Kidney (tissue), 22 donors: ENCODE measurements at places on chromosomes 1 and 21. TPM values are rescaled to one million over a fixed set of nuclear protein-coding genes. Genes with fewer than 3 reads are reported as not detected.
A peak's percentile ranks its signal among the peaks of the same experiment; 100 is the strongest.

- H3K4me3 ChIP-seq, result no peak overlapping the region
- no peaks in the 10 kb centered on the region for H3K36me3 ChIP-seq
- H3K4me1 ChIP-seq, result peaks cover 3% of the 10 kb centered on the region
- no peak for DNase-seq
- no peaks in the 10 kb centered on the region for H3K27me3 ChIP-seq
- H3K27ac ChIP-seq, result peak overlapping the region; percentile 95
These were observed 550 bp downstream of the RXFP4 start for GRCh38 chr1:155941845-155942531.

The CAMSAP2 gene
- 30.3 TPM for total RNA-seq

DNA sequence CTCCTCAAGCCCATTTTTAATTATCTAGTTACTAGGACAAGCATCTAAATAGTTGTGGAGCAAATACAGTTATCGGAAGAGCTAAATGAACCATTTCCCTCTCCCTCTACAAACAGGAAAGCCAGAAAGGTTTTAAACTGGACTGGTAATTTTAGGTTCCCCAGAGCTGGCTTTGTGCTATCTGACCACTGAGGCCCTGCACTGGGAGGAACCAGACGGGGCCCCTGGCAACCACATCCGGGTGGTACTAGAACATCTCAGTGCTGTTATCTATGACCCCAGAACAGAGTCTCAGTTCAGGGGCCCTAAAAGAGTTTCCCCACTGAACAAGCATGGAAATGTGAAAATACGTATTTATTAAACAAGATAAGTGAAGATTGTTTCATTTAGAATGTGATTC lies 7.7 kb upstream of the RSPH1 start:
- H3K36me3 ChIP-seq, result no peaks in the 10 kb centered on the region
- H3K27me3 ChIP-seq, result no peaks in the 10 kb centered on the region
- H3K4me3 ChIP-seq, result no peak overlapping the region

DNA sequence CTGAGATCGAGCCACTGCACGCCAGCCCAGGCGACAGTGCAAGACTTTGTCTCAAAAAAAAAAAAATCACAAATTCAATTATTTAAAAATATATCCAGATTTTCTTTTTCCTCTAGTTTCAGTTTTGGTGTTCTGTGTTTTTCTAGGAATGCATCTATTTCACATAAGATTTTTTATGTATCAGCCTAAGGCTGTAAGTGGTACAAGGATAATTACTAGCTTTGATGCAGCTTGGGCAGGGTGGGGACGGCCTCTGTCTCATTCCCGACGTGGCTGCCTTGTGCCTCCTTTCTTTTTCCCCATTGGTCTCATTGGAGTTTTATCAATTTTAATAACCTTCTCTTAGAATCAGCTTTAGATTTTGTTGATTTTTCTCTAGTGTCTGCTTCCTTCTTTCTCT lies 6.9 kb downstream of the CCDC27 start:
- H3K27me3 ChIP-seq, result no peaks in the 10 kb centered on the region
- no peaks in the 10 kb centered on the region for H3K36me3 ChIP-seq
- DNase-seq, result no peak
- no peak overlapping the region for H3K4me3 ChIP-seq
- no peaks in the 10 kb centered on the region for H3K4me1 ChIP-seq

DNA sequence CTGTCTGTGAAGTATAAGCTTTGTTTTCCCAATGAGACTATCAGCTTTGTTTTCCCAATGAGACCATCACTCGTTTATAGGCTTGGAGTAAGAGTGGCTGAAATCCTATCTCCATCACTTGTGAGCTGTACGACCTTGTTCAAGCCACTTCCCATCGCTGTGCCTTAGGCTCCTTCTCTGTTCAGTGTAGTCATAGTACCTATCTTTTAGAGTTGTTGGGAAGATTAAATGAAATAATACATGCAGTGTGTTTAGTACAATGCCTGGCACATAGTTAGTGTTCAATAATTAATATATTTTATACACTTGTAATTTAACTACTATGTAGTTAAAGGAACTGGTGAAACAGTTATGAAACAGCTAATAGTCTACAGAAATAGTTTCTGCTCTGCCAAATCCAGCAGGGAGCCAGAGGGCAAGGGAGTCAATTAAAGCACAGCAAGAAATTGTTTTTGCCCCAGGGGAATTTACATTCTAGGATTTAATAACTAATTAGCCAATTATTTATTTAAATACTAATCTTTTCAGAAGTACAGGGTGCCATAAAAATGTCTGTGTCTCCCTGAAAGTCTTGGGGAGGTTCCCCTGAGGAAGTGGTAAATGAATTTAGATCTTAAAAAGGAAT lies 139.3 kb upstream of the HMCN1 start:
- peak overlapping the region; percentile 76 for H3K27ac ChIP-seq
- no peaks in the 10 kb centered on the region for H3K36me3 ChIP-seq
- H3K4me1 ChIP-seq, result peaks cover 9% of the 10 kb centered on the region

- H3K27me3 ChIP-seq, result no peaks in the 10 kb centered on the region
- peaks cover 2% of the 10 kb centered on the region for H3K4me1 ChIP-seq
- H3K36me3 ChIP-seq, result no peaks in the 10 kb centered on the region
- no peak overlapping the region for H3K4me3 ChIP-seq
- no peak overlapping the region for H3K27ac ChIP-seq
- DNase-seq, result no peak
These were observed 14.0 kb downstream of the CAPZA1 start for GRCh38 chr1:112633628-112634027.

GRCh38 chr1:72483846-72484357 lies 201.6 kb upstream of the NEGR1 start:
- no peak overlapping the region for H3K27ac ChIP-seq
- no peaks in the 10 kb centered on the region for H3K36me3 ChIP-seq
- no peak overlapping the region for H3K4me3 ChIP-seq
- no peaks in the 10 kb centered on the region for H3K27me3 ChIP-seq
- DNase-seq, result no peak

GRCh38 chr1:64038119-64038518 lies 165.3 kb upstream of the UBE2U start:
- H3K4me1 ChIP-seq, result peaks cover 3% of the 10 kb centered on the region
- no peak overlapping the region for H3K27ac ChIP-seq
- no peaks in the 10 kb centered on the region for H3K27me3 ChIP-seq

The IL20 gene
- total RNA-seq, result not detected
